ENCODE measurements at places on chromosomes 6 and 20. TPM values are rescaled to one million over a fixed set of nuclear protein-coding genes. Genes with fewer than 3 reads are reported as not detected.

DNA sequence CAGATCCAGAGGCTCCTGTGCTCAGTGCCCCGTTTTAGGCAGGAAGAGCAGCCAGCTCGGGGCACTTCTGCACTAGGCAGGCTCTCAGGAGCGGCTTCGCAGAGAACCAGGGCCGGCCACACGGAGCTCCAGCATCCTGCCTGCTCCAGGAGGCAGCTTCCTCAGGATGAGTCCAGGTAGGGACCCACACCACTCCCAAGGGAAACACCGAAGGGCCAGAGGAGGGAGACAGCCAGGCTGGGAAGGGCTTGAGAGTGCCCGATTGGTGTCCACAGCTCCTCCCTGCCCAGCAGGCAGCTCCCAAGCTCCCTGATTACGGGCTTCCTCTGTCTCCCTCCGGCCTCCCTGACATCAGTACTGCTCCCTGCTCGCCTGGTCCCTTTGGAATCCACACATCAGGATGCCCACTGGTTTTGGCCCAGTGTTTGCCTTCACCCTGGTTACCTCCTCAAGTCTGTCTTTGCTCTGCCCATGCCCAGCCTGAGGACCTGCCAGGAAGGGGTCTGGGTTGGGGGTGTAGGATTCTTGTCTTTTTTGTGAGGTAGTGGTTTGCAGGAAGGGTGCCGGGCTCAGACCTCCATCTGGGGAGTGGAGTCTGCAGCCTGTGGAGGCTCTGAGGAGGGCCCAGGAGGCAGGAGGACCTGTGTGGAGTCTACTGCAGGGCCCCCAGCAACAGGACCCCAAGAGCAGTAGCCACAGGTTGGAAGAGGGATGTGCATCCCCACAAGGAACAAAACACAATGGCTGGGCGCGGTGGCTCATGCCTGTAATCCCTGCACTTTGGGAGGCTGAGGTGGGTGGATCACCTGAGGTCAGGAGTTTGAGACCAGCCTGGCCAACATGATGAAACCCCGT lies 11.2 kb upstream of the PYGB start:
- peaks cover 41% of the 10 kb centered on the region for H3K4me1 ChIP-seq
- H3K36me3 ChIP-seq = no peaks in the 10 kb centered on the region
- no peak for DNase-seq
- H3K4me3 ChIP-seq = no peak overlapping the region

DNA sequence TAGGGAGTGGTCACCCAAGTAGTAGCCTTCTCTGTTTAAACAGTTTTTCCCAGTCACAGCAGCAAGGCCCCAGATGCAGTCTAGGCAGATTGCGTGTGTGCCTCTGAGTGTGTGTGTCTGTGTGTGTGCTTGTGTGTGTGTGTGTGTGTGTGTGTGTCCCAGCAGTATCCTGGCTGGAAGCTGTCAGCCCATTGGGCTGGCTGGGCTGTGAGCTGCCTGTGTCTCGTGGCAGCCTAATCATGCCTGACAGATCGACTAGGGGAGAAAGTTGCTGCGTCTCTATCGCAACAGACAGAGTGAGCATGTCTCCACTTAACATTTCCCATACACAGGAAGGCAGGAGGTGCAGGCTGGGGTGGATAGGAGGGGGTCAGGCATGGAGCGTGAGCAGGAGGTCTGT lies 42.9 kb upstream of the LRFN2 start:
- no peaks in the 10 kb centered on the region for H3K36me3 ChIP-seq
- no peak overlapping the region for H3K27ac ChIP-seq
- H3K4me3 ChIP-seq = no peak overlapping the region

- no peak overlapping the region for H3K27ac ChIP-seq
- no peaks in the 10 kb centered on the region for H3K36me3 ChIP-seq
- no peak for DNase-seq
- no peak overlapping the region for H3K4me3 ChIP-seq
- H3K27me3 ChIP-seq = peaks cover 4% of the 10 kb centered on the region
These were observed 41.2 kb downstream of the SLC35D3 start for GRCh38 chr6:136963259-136963658.

POM121L2 gene
- not detected for total RNA-seq

KIF13A gene
- total RNA-seq = 38.4 TPM

DNA sequence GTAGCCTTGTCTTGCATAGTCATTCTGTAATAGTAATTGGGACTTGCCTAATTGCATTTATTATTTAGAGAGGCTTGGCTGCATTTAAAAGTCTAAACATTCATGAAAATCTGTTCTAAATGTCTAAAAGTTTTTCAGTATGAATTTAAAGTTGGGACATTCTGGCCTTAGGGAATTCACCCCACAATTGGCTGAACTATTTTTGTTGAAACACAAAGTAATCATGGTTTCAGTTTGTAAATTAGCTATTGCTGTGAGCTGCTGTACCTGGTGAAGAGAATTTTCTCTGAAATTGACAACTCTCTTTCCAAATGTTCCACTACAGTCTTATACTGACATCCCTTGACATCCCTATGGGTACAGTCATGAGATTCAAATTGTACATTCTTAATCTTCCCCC lies 253.0 kb downstream of the FARS2 start:
- H3K27ac ChIP-seq = no peak overlapping the region
- H3K27me3 ChIP-seq = no peaks in the 10 kb centered on the region
- no peaks in the 10 kb centered on the region for H3K36me3 ChIP-seq
- DNase-seq = no peak
- no peaks in the 10 kb centered on the region for H3K4me1 ChIP-seq

Measured in astrocyte (in vitro differentiated cells and primary cell).